Diencephalon (tissue), 1 donor: ENCODE measurements at places on chromosomes 1 and 21. TPM values are rescaled to one million over a fixed set of nuclear protein-coding genes. Genes with fewer than 3 reads are reported as not detected.

The TMEM125 gene
- 0.69 TPM for total RNA-seq

The SLC30A1 gene
- 29.5 TPM for total RNA-seq

The OR2M4 gene
- total RNA-seq, result 0.46 TPM

The DVL1 gene
- 58.6 TPM for total RNA-seq

The CD1B gene
- total RNA-seq, result not detected

The FCRL4 gene
- not detected for total RNA-seq

The PRR9 gene
- not detected for total RNA-seq

The GPR37L1 gene
- 6.5 TPM for total RNA-seq

The LORICRIN gene
- 0.69 TPM for total RNA-seq

The APOBEC4 gene
- total RNA-seq, result 0.23 TPM

The FALEC gene
- 0.92 TPM for total RNA-seq

The PGBD5 gene
- total RNA-seq, result 12.2 TPM

The LRRC3 gene
- 5.8 TPM for total RNA-seq

The SLC30A2 gene
- not detected for total RNA-seq

The NHLH2 gene
- total RNA-seq, result 16.1 TPM

The DMRTA2 gene
- total RNA-seq, result 0.92 TPM

The CDK18 gene
- 3.0 TPM for total RNA-seq

The ZMYND12 gene
- 1.6 TPM for total RNA-seq

The RAB4A gene
- total RNA-seq, result 56.5 TPM

The ANKRD65 gene
- total RNA-seq, result 1.6 TPM

The KRTAP19-3 gene
- total RNA-seq, result not detected

The BMP8B gene
- 1.4 TPM for total RNA-seq

The THEMIS2 gene
- total RNA-seq, result 2.8 TPM

The DCST1 gene
- not detected for total RNA-seq

The FBXO2 gene
- 11.5 TPM for total RNA-seq

The UMODL1 gene
- total RNA-seq, result not detected

The KISS1 gene
- total RNA-seq, result not detected

The CR1L gene
- not detected for total RNA-seq

The NIPAL3 gene
- total RNA-seq, result 54.7 TPM

The NBPF10 gene
- 0.92 TPM for total RNA-seq

The SPRR1B gene
- total RNA-seq, result not detected

The RNU1-2 gene
- under 0.01 TPM for total RNA-seq

The SLC45A3 gene
- total RNA-seq, result 1.2 TPM

The TMPRSS15 gene
- total RNA-seq, result 0.23 TPM

The IL19 gene
- not detected for total RNA-seq

The ZNF648 gene
- 1.4 TPM for total RNA-seq

The HMGB4 gene
- total RNA-seq, result not detected

The FCGR3A gene
- total RNA-seq, result 11.1 TPM

The PDPN gene
- 11.8 TPM for total RNA-seq

The CASQ1 gene
- total RNA-seq, result 0.92 TPM

The TSACC gene
- not detected for total RNA-seq

The C1orf185 gene
- total RNA-seq, result not detected

The AK5 gene
- total RNA-seq, result 64.4 TPM

The ACTN2 gene
- 9.7 TPM for total RNA-seq
